ENCODE measurements at places on chromosomes 2 and 18. TPM values are rescaled to one million over a fixed set of nuclear protein-coding genes. Genes with fewer than 3 reads are reported as not detected.

The CHST9 gene
- 0.02 TPM for total RNA-seq

- H3K4me1 ChIP-seq: no peaks in the 10 kb centered on the region
- H3K4me3 ChIP-seq: no peak overlapping the region
- no peak for DNase-seq
Observed at GRCh38 chr2:36473230-36473629, 117.7 kb downstream of the CRIM1 start.

DNA sequence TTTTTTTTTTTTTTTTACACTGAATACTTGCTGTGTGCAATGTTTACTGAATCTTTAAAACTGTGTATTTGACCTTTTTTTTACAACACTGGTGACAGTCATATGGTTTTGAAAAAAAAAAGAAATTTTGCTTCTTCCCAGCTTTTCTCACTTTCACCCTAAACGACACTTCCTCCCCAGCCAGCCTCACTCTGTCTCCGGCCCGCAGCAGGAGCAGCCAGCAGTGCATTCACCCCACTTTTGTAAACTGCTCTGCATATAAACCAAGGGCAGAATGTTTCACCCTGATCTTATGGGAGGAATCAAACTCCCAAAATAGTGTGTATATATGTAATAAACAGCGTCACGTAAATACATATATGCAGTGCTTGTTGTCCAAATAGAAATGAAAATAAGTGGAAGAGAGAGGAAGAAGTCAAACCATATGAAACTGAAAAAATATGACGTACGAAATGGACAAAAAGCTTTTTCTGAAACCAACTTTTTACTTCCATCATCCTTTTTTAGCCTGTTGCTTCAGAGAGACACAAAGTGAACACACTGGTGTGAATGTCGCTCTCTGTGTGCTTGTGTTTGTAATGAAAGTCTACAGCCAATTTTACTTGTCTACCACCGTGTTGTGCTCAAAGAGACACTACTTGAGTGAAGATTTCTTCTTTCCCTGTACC lies 54.2 kb downstream of the ZCCHC2 start:
- H3K27ac ChIP-seq: no peak overlapping the region
- no peak for DNase-seq
- no peaks in the 10 kb centered on the region for H3K27me3 ChIP-seq
- H3K4me3 ChIP-seq: no peak overlapping the region
- H3K36me3 ChIP-seq: no peaks in the 10 kb centered on the region

DNA sequence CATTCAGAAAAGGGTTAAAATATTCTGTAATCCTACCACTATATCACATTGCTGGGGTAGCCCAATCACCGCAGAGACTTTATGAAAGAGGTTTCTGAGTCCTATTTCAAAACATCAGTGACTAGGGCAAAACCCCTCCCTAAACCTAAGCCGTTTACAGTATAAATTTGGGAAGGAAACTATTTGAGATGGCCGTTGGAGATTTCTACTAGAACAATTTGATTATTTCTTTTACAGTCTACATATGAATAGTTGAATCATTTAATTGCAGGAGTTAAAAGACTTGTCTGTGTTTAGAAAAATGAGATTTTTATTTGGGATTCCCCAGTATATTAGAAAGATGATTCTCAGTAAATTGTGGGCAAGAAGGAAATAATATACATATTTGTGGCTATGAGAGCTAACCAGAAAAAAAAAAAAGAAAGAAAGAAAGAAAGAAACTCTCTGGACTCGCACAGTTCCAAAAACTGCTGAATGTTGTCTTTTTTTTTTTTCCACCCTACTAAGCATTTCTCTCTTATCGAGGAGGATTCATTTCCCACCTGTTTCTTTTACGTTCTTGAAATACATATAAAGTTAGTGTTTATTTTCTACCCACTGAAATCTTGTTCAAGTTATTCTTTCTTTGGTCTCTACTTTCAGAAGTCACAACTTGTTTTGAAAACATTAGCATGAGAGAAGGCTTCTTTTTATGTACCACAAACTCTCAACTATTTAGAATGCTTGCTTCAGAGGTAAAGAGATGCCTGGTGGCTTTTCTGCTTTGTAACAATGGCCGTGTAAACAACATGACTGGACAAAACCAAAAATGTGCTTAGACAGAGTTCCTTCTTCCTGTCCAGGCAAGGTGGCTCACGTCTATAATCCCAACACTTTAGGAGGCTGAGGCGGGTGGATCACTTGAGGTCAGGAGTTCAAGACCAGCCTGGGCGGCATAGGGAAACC lies 65.9 kb downstream of the BCL2 start:
- no peak overlapping the region for H3K4me3 ChIP-seq
- DNase-seq: no peak
- H3K36me3 ChIP-seq: no peaks in the 10 kb centered on the region
- no peaks in the 10 kb centered on the region for H3K27me3 ChIP-seq
- peaks cover 13% of the 10 kb centered on the region for H3K4me1 ChIP-seq
- no peak overlapping the region for H3K27ac ChIP-seq

The GRB14 gene
- 33.6 TPM for total RNA-seq

DNA sequence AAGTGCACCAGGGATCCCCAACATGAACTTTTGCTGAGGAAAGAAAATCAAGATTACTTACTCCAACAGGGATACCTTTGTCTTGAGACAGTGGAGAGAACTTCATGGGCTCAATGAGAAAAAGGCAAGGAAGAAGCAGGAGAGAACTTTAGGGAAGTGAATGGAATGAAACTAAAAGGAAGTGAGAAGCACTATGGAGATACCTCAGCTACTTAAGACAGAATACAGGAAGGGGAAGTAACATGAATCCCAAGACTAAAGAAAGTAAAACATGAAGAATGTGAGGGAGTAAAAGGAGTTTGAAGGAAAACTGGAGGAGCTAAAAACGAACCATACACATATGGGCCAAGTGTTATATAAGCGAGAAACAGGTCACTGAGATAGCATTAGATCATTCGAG lies 32.4 kb upstream of the ACTR3 start:
- no peaks in the 10 kb centered on the region for H3K4me1 ChIP-seq
- no peak for DNase-seq
- H3K27me3 ChIP-seq: no peaks in the 10 kb centered on the region
- H3K27ac ChIP-seq: no peak overlapping the region
